Activated CD8-positive, alpha-beta T cell treated with anti-CD3 and anti-CD28 coated beads, Interleukin-2, amount 10 ng/mL, durations not matched to agents 7 days and 5 days (primary cell): ENCODE measurements at places on chromosomes 12 and 14. TPM values are rescaled to one million over a fixed set of nuclear protein-coding genes. Genes with fewer than 3 reads are reported as not detected.

GRCh38 chr14:39006721-39007410 is 96.2 kb downstream of the SEC23A start:
- DNase-seq, result no peak

The ACSM4 gene
- total RNA-seq, result not detected

- DNase-seq, result no peak
These were observed 43.4 kb downstream of the GPR65 start for GRCh38 chr14:88048351-88048750.

- no peak for DNase-seq
These were observed 220.6 kb upstream of the RGS6 start for GRCh38 chr14:71711619-71712018.

GRCh38 chr14:65281991-65282895 is 130.3 kb upstream of the FUT8 start:
- peak; percentile 64 for DNase-seq

- DNase-seq, result peak; percentile 29
These were observed 35.9 kb upstream of the CHST11 start for GRCh38 chr12:104420868-104421267.

The AJUBA gene
- 1.4 TPM for total RNA-seq
